ENCODE measurements at places on chromosomes 11 and 22. TPM values are rescaled to one million over a fixed set of nuclear protein-coding genes. Genes with fewer than 3 reads are reported as not detected.

The OR8K1 gene
- total RNA-seq = not detected

The EML3 gene
- total RNA-seq = 43.7 TPM

The RCOR2 gene
- total RNA-seq = not detected

The YPEL4 gene
- not detected for total RNA-seq

The APOBEC3G gene
- 0.49 TPM for total RNA-seq

The OR5D16 gene
- not detected for total RNA-seq

The IGSF9B gene
- 13.9 TPM for total RNA-seq

The TNNT3 gene
- not detected for total RNA-seq

- no peak overlapping the region for H3K4me3 ChIP-seq
- DNase-seq = peak; percentile 90
- H3K4me1 ChIP-seq = peaks cover 50% of the 10 kb centered on the region
- H3K36me3 ChIP-seq = peaks cover 6% of the 10 kb centered on the region
Observed at GRCh38 chr11:112318184-112318591, 57.5 kb upstream of the PLET1 start.

DNA sequence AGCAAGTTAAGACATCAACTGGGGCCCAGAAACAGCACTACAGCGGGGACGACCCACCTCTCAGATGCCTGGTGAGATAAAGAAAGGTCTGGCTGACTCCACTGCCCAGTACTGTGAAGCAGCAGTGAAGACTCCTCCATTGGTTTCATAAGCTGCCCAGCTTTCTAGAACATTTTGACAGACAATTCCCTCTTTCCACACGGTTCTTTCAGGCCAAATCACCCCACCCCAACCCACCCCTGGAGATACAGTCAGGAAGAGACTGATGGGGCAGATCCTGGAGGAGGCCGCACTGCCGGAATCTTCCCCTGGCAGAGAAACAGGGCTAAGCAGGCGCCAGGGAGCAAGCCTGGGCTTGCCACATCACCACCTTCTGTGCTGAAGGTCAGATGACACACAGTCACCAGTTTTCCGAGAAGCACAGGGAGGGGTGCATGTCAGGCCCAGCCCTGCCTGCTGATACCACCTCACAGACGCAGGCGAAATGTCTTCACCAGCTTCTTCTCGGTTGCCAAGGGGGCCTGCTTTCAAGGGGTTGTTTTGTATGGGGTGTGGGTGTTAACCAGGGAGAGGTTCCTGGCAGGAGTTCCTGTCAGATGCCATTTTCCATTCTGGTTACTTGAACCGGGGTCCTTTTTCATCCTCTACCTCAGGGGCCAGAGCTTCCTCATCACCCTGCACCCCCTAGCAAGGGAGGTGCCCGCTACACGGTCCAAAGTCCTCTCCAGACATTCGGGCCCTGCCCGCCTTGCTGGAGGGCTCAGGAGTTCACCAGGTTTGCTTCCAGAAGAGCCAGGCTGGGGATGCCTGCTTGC is 1.4 kb upstream of the NEAT1 start:
- peaks cover 34% of the 10 kb centered on the region for H3K4me1 ChIP-seq
- H3K27ac ChIP-seq = peak overlapping the region; percentile 99
- H3K36me3 ChIP-seq = peaks cover 43% of the 10 kb centered on the region
- peaks cover 10% of the 10 kb centered on the region for H3K27me3 ChIP-seq
- peak; percentile 99 for DNase-seq

- no peak overlapping the region for H3K4me3 ChIP-seq
- H3K36me3 ChIP-seq = no peaks in the 10 kb centered on the region
- DNase-seq = peak; percentile 84
- H3K27ac ChIP-seq = peak overlapping the region; percentile 57
Observed at GRCh38 chr11:11848891-11849746, 7.3 kb downstream of the USP47 start.

DNA sequence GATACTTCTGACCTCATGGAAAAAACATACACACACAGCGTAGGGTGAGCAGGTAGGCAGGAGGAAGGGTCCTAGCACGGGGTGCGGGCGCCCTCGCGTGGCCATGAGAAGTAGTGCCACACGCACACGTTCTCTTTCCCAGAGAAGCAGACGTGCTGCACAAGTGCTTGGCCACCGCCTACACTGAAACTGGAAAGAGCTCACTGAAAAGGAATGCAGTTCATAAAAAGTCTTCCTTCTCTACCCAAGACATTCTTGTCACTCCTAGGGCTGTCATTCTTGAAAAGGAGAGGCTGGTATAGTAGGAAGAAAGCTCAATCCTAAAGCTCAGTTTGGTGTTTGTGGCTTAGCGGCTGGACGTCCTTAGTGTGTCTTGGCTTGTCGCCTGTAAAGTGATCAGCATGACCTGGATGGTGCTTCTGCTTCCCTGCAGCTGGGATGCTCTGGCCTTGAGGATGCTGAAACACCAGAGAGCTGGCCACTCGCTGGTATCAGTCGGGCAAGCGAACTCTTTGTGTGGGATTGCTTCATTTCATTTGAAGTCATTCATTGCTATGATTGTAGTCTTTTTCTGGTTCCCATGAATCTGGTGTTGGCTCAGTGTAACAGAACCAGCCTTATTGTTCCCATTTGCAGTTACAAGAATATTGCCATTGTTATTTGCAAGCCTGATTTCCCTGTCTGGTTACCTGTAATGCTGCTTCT is 303.8 kb downstream of the NTM start:
- peak; percentile 20 for DNase-seq
- no peak overlapping the region for H3K27ac ChIP-seq
- H3K4me3 ChIP-seq = no peak overlapping the region
- H3K27me3 ChIP-seq = no peaks in the 10 kb centered on the region

- H3K27me3 ChIP-seq = no peaks in the 10 kb centered on the region
- H3K27ac ChIP-seq = no peak overlapping the region
- no peak overlapping the region for H3K4me3 ChIP-seq
- peaks cover 13% of the 10 kb centered on the region for H3K4me1 ChIP-seq
Observed at GRCh38 chr11:78424334-78425270, 7.0 kb upstream of the GAB2 start.

GRCh38 chr11:81278991-81279390 is 1454.7 kb downstream of the FAM181B start:
- no peaks in the 10 kb centered on the region for H3K4me1 ChIP-seq
- no peak overlapping the region for H3K27ac ChIP-seq
- no peak overlapping the region for H3K4me3 ChIP-seq
- no peaks in the 10 kb centered on the region for H3K27me3 ChIP-seq
- no peaks in the 10 kb centered on the region for H3K36me3 ChIP-seq

- DNase-seq = peak; percentile 97
- H3K27ac ChIP-seq = peak overlapping the region; percentile 84
- H3K36me3 ChIP-seq = no peaks in the 10 kb centered on the region
- H3K27me3 ChIP-seq = no peaks in the 10 kb centered on the region
Observed at GRCh38 chr22:31055635-31056159, 25.4 kb upstream of the SMTN start.

- no peaks in the 10 kb centered on the region for H3K36me3 ChIP-seq
- H3K27ac ChIP-seq = no peak overlapping the region
- H3K4me3 ChIP-seq = no peak overlapping the region
- H3K4me1 ChIP-seq = no peaks in the 10 kb centered on the region
- DNase-seq = no peak
Observed at GRCh38 chr11:113562576-113562975, 87.4 kb upstream of the DRD2 start.

- H3K4me1 ChIP-seq = peaks cover 4% of the 10 kb centered on the region
- H3K36me3 ChIP-seq = peaks cover 21% of the 10 kb centered on the region
- H3K27me3 ChIP-seq = no peaks in the 10 kb centered on the region
- no peak overlapping the region for H3K4me3 ChIP-seq
Observed at GRCh38 chr22:46806794-46807193, 44.3 kb downstream of the TBC1D22A start.

- no peak for DNase-seq
- H3K27me3 ChIP-seq = no peaks in the 10 kb centered on the region
- no peak overlapping the region for H3K27ac ChIP-seq
- H3K36me3 ChIP-seq = no peaks in the 10 kb centered on the region
- no peaks in the 10 kb centered on the region for H3K4me1 ChIP-seq
Observed at GRCh38 chr11:42058794-42059193, 599.3 kb upstream of the LRRC4C start.

DNA sequence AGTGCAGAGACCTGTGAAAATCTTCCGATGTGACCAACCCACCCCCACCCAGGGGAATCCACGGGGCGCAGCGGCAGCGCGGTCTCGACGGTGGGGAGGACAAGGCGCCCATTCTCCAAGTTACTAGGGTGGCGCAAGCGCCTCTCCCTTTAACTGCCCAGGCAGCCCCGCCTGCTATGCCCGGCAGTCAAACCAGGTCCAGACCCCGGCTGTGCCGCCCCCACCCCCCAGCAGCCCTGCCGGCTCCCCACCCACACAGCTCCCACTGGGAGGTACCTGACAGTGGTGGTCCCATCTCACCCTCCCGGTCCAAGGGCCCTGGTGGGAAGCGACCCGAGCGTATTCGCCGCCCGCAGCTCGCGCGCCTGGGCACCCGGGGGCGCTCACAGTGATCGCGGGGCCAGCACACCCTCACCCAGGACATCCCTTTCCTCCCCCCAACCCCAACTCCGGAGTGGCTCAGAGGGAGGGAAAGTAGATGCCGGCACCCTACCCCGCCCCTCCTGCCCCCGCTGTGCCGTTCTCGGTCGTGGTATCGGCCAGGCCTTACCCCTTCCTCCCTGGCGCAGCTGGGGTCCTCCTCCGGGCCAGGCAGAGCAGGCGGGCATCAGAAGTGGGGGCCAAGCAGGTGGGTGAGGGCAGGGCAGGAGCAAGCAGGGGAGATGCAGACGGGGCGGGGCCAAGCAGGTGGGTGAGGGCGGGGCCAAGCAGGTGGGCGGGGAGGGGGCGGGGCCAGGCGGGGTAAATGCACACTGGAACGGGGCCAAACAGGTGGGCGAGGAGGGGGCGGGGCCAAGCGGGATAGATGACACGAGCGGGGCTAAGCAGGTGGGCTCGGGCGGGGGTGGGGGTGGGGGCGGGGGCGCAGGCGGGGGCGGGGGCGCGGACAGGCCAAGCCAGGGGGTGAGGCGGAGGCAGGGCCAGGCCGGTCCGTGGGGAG is at the start of gene TRPM5:
TRPM5 (minus strand) TSS at position 634 of the 940 bp plus-strand sequence. CDS start 21,478 bp downstream, outside the sequence.
- no peaks in the 10 kb centered on the region for H3K4me1 ChIP-seq
- no peak within 1 kb of the TSS for H3K4me3 ChIP-seq
- H3K27me3 ChIP-seq = peaks cover 26% of the 10 kb centered on the region
- no peak for DNase-seq
- no peak within 1 kb of the TSS for H3K27ac ChIP-seq
- no peaks in the 10 kb centered on the region for H3K36me3 ChIP-seq

DNA sequence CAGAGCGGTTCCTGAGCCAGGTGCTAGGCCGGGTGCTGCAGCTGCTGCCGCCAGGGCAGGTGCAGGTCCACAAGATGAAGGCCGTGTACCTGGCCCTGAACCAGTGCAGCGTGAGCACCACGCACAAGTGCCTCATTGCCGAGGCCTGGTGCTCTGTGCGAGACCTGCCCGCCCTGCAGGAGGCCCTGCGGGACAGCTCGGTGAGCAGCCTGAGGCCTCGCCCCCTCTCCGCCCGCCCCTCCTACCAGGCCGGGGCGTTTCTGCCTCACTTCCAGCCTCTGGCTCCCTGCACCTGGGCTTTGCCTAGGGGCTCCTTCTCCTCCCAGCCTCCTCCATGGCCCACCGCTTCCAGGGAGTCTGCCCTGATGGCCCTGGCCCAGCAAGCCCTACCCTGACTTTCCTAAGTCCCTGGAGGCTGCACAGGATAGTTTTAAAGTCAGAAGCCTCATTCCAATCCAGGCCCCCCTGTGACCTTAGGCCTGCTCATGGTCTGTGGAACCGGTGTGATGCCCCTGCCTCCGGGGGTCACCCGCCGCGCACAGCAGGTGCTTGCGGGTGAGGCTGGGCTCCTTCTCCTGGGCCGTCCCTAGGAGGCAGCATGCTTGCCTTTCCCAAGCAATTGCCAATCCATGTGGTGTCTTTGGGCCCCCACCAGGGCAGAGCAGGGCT is 5.5 kb downstream of the TCIRG1 start:
- H3K4me1 ChIP-seq = no peaks in the 10 kb centered on the region
- H3K36me3 ChIP-seq = no peaks in the 10 kb centered on the region
- no peaks in the 10 kb centered on the region for H3K27me3 ChIP-seq
- no peak overlapping the region for H3K4me3 ChIP-seq
- no peak for DNase-seq

DNA sequence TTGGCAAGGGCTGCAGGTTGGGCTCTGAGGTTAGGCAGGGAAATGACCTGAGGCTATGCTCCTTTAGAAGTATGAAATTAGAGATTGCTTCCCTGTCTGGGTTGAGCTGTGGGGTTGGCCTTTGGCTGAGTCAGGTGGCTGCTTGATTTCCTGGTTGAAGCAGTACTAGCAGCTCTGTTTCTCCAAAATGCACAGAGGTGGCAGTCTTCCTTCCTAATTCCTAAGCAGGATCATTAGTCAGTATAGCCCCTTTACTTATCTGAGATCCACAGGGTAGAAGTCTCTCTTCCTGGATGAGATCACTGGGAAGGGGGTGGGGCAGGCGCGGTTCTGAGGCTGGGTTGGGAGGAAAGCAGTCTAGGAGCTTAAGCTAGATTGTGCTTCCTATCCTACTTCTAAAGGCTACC is 1917.5 kb downstream of the LRRC4C start:
- peaks cover 6% of the 10 kb centered on the region for H3K4me1 ChIP-seq
- no peaks in the 10 kb centered on the region for H3K27me3 ChIP-seq

- DNase-seq = no peak
- peaks cover 40% of the 10 kb centered on the region for H3K27me3 ChIP-seq
Observed at GRCh38 chr11:116631201-116631600, 141.6 kb downstream of the BUD13 start.

- no peak overlapping the region for H3K27ac ChIP-seq
- H3K36me3 ChIP-seq = no peaks in the 10 kb centered on the region
- H3K4me1 ChIP-seq = peaks cover 10% of the 10 kb centered on the region
- no peak for DNase-seq
Observed at GRCh38 chr11:93524858-93525257, 18.3 kb downstream of the SMCO4 start.

DNA sequence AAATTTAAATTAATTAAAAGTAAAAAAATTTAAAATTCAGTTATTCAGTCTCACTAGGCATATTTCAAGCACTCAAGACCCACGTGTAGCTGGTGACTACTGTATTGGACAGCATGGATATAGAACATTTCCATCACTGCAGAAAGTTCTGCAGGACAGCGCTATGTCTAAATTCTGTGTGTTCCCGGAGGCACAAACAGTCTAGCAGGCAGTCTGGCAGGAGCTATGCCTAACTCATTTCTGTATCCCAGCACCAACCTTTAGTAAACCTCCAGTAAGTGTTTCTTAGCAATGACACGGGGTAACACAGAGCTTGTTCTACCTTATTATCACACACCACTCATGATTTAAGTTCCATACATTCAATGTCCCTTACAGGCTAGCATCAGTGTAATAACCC is 48.5 kb downstream of the FAM168A start:
- no peak overlapping the region for H3K4me3 ChIP-seq
- no peak overlapping the region for H3K27ac ChIP-seq
- H3K27me3 ChIP-seq = no peaks in the 10 kb centered on the region
- no peaks in the 10 kb centered on the region for H3K4me1 ChIP-seq
- no peaks in the 10 kb centered on the region for H3K36me3 ChIP-seq

GRCh38 chr11:134643115-134644012 is 231.3 kb upstream of the B3GAT1 start:
- DNase-seq = no peak
- H3K4me1 ChIP-seq = no peaks in the 10 kb centered on the region
- no peak overlapping the region for H3K4me3 ChIP-seq
- H3K27me3 ChIP-seq = no peaks in the 10 kb centered on the region
- no peak overlapping the region for H3K27ac ChIP-seq
- H3K36me3 ChIP-seq = no peaks in the 10 kb centered on the region
